ENCODE measurements at places on chromosomes 3 and 15. TPM values are rescaled to one million over a fixed set of nuclear protein-coding genes. Genes with fewer than 3 reads are reported as not detected.

- DNase-seq = no peak
Measured at GRCh38 chr15:61118885-61119284, 110.2 kb downstream of the RORA start.

DNA sequence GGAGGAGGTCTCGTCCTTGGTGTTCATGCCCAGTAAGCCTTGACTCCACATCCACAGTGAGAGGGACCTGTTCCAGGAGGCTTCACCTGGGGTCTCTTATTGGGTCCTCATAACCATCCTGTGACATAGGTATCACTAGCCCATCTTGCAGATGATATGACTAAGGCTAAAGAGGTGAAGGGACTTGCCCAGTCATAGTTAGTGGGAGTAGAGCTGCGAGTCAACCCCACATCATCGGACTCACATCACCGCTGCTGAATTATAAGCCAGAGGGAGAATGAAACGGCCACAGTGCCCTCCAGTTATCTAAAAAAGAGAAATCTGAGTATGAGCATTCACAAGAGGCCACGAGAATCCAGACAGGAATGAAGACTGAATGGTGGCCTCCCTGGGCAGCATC lies 66.0 kb downstream of the MESD start:
- DNase-seq = no peak

- DNase-seq = no peak
Measured at GRCh38 chr3:60027335-60027734, 977.5 kb upstream of the CFAP20DC start.

GRCh38 chr3:120101624-120102023 lies 7.4 kb upstream of the GSK3B start:
- DNase-seq = no peak

DNA sequence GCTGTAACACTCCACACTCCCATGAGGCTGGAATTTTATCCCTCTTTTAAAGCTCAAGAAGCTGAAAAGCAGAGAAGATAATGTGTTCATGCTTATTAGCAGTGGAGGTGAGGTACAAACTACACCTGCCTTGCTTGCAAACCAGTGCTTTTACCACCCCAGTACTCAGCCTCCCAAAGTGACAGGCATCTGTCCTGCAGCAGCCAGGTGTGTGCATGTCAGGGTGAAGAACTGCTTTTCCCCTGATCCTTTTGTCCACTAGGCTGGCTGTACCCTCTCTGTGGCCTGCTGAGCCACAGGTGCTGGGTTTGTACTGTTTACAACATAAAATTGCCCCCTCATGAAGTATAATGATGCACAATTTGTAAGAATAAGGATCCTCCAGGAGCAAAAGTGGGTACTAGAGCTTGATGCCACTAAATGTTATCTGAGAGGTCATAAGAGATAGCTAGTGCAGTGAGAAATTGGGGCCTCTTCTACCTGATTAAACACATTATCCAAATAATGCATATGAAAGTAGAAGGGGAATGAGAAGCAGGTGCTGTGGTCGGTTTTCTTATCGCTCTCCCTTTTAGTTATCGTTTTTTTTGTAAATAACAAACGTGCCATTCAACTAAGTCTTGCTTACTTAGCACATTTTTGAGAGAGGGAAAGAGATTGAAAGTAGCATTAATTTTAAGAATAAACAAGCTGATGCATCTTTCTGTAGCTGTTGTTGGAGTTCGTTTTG lies 39.2 kb upstream of the GADL1 start:
- DNase-seq = no peak

GRCh38 chr3:191343913-191344312 lies 13.6 kb upstream of the UTS2B start:
- DNase-seq = no peak

- no peak for DNase-seq
Measured at GRCh38 chr3:36305929-36306520, 74.3 kb upstream of the STAC start.

DNA sequence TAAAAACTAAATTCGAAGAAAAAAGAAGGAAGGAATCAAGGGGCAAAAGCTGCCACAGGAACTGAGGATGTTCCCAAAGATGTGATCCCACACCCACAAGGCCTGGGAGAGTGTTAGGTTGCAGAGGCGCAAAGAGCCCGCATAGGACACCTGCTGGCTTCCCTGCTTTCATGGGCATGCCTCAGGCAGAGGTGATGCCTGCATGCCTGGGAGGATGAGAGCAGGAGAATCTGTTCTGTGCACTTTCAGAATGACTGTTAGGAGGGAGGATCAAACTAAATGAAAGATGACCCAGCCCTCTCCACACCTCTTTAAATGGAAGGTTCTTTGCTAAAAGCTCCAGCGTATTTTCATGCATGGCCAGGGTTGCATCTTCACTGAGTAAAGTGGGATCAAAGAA lies 162.4 kb downstream of the PLCL2 start:
- DNase-seq = no peak

DNA sequence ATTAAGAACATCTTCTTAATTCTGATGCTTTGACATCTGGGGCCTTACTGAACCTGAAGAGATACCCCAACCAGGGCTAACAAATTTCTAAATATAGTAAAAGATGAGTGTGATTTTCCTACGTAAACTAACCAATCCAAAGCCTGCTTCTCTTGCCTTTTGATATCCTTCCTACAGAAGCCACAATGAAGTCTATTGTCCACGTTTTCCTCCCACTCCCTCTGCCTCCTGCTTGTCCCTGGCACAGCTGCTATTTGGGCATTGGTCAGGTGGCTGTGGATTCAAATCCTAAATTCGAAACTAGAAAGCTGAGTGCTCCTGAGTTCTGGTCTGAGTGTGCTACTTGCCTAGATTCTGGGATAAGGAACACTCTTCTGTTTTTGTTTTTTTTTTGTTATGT lies 17.4 kb upstream of the MKRN3 start:
- DNase-seq = no peak

DNA sequence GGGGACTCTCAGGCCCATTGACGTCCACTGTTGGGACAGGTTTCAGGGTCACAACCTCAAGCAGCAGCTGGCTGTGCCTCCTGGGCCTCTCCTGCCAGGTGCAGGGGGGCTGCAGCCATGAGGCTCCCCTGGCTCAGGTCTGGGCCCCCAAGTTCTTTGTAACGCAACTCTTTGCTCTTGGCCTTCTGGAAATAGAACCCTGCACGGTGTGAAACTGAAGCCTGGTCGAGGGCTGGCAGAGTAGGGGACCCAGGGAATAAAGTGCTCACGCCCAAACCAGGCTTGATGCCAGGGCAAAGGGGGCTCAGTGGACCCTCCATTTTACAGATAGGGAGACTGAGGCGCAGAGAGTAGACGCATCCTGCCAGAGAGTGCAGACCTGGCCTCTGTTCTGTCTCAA lies 771 bp downstream of the CALML4 start:
- DNase-seq = no peak

GRCh38 chr15:79041601-79042168 lies 48.9 kb downstream of the RASGRF1 start:
- DNase-seq = no peak

DNA sequence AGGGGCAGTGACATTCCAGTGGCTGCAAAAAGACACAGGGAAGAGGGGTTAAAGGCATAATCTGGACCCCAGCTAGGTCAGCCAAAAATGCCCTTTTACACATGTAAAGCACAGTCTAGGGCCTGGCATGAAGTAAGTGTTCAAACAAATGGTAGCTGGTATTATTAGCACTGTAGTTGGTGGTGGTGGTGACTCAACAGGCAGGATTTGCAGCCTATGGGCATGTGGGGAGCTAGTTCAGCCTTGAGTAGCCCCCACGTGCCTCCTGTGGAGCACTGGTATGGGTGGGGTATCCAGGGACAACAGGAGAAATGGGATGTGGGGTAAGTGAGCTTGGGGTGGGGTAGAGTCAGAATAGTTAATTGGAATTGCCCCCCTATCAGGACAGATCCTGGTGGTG lies 27.6 kb downstream of the DNASE1L3 start:
- DNase-seq = no peak

DNA sequence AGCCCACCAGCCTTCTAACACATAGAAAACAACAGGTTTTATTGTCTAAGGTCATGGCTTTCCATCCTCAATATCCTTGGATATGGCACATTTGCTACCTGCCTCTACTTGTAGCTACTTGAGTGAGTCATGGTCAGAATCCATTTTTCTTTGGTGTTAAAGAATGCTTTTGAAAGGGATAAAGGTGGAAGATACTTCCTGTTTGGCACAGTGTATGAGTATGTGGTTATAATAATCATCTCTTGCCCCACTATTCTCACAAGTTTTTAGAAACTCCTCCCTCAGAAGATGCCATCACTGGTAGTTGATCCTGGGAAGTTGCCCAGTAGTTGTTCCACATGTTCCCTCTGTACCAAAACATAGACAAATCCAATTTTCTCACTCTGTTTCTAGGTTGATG lies 508.6 kb upstream of the IL12A start:
- no peak for DNase-seq

GRCh38 chr3:15493436-15493835 lies 28.1 kb downstream of the COLQ start:
- no peak for DNase-seq

DNA sequence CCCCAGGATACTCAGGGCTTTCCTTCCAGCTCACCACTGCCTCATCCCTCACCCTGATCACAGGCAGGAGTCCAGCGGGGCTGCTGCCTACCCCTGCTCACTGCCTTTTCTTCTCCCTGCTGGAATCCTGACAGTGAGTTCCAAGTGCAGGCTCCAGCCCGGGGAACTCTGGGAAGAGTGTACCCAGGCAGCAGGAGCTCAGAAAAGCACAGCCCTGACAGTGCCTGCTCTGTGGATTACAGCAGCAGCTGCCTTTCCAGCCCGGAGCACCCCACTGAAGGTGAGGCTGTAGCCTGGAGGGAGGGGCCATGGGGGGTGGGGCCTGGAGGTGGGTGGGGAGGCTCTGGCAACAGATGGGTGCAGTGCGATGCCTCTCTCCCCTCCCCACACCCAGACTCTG lies 6.1 kb upstream of the JMJD7 start:
- DNase-seq = no peak

- no peak for DNase-seq
Measured at GRCh38 chr3:79947469-79947868, 179.7 kb upstream of the ROBO1 start.

DNA sequence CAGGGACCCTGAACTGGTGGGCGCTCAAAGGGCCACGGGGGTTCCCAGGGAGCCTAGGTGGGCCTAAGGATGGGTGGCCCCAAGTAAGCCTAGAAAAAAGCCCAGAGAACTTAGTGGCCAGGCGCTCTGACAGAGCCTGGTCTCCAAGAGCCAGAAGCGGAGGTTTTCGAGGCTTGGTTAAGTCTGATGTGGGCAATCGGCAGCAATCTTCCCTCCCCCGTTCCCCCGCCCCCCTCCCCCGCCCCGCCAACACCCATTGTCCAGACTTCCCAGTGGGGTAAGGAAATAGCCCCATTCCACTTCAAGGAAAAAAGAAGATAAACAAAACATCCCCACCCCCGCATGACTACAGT lies 6.7 kb downstream of the EOMES start:
- DNase-seq = no peak

DNA sequence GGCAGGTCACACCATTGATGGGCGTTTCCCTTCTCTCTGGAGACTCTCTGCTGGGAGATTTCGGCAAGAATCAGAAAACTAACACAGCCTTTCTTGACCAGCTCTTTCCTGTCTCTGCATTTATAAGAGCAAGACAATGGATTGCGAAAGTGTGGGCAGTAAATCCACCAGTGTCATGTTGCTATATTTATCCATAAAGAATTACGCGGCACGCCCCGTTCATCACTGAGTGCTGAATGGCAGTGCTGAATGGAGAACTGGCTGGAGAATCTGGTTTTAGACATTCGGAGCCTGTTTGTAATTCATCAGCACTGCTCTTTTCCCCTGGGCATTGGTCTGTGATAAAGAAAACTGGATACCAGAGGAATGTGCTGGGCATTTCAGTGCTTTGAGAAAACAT lies 2.0 kb upstream of the CEMIP start:
- DNase-seq = no peak

DNA sequence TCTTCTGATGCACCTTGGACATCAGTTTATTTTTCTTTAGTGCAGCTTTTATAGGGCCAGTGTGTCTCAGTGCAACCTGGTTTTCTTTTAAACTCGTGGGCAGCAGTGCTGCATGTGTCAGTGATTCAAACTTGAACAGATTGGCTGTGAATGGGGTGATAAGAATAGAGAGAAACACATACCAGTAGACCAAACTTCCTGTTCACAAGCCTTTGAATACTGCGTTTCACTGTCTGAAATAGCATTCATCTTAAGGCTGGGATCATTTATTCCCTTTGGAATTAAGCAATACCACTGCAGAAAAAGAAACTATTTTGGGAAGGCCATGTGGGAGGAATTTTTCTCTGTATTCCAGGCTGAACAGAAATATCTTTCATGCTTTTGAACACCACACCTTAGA lies 51.7 kb downstream of the PHLDB2 start:
- DNase-seq = no peak

- peak; percentile 35 for DNase-seq
Measured at GRCh38 chr3:128971421-128972100, 22.3 kb downstream of the CFAP92 start.

DNA sequence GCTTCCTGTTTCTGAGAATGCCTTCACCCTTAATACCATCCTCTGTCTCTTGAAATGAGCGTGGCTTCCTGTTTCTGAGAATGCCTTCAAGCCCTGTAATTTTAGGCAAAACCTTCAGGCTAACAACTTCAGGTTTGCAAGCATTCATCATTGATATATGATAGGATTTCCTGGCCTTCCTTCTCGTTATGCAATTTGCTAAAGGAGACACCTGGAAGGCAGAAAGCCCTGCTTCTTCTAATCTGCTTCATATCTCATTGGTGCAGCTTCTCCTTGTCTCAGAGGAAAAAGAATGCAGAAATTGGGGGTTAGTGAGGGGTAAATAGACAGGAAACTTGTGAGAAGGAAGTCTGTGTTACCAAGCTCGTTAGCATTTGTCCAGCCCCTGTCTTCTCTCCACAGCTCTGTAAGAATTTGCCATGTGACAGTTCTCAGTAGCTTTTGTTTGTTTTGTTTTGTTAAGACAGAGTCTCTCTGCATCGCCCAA lies 7.3 kb downstream of the ARL6IP5 start:
- no peak for DNase-seq

DNA sequence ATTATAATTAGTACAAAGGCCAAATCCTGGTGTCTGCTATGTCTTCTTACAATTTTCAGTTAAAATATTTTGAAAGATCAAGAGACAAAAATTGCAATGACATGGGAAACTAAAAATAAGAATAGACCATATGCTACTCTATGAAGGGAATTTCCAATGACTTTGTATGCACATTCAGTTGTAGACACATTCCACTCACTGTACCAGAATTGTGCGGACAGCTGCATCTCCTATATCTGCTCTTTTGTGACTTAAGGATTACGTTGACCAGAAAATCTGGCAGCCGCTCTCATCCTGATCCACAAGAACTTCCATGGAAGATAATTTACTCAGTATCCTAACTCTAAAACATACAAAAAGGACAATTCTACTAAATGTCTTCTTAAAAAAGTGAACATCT lies 493.9 kb upstream of the KCNMB2 start:
- DNase-seq = no peak

The HMCES gene
- total RNA-seq = 39.3 TPM

The SLC22A13 gene
- total RNA-seq = under 0.01 TPM

The RLBP1 gene
- not detected for total RNA-seq

The ANKRD34C gene
- total RNA-seq = not detected

The XYLB gene
- 0.26 TPM for total RNA-seq

The STRIT1 gene
- total RNA-seq = not detected

The CHRM5 gene
- total RNA-seq = not detected

The TM4SF18 gene
- 35.5 TPM for total RNA-seq

The RAB11A gene
- total RNA-seq = 213 TPM

The ARL14 gene
- not detected for total RNA-seq

The SNTN gene
- total RNA-seq = 5.4 TPM

Measured in uterus (tissue), 4 donors.